Cerebellar nuclear complex (tissue), 1 donor: ENCODE measurements at places on chromosomes 5 and 9.

- no peak for DNase-seq
Measured at GRCh38 chr5:59792983-59793585, 100.4 kb downstream of the PDE4D start.

- no peak for DNase-seq
Measured at GRCh38 chr9:21031091-21031807, at the start of gene HACD4. HACD4 (minus strand) TSS chr9:21031640; CDS start chr9:21031590, 50 bp downstream.

DNA sequence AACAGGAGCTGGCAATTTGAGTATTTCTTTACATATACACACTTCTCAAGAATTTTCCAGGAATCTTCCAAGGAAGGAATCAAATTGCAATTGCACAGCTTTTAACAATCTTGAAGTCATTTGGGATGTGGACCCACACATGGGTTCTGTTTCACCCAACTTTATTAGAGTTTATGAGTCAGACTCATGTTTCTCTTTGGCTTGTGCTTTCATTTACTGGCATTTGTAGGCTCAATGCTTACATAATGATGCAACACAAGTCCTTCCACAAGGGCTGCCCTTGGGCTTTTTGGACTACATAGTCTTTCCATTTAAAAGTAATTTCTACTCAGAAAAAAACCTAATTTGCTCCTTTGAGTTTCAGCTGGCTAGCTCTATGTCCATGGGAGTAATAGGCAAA is 4.6 kb upstream of the CDC37L1 start:
- no peak for DNase-seq

- peak; percentile 52 for DNase-seq
Measured at GRCh38 chr5:173781816-173782670, 106.1 kb upstream of the CPEB4 start.

DNA sequence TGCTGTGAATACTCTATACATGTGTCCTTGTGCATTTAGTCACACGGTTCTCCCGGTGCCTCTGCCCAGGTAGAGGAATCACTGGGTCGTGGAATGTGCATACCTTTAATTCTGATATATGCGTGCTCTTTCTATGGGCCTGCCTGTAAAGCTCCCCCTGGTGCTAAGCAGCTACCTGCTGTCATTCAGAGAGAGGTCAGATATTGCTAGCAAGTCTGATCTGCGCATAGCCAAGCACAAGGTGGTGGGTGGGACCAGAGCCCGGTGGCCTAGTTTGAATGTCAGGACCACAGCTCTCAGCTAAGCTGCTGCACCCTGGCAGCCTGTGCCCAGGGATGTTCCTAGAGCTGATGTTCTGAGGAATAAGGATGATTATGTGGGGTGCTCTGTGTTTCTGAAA is 33.4 kb downstream of the TJP2 start:
- DNase-seq = no peak

GRCh38 chr9:82695704-82696103 is 367.2 kb downstream of the RASEF start:
- no peak for DNase-seq

- no peak for DNase-seq
Measured at GRCh38 chr5:78102500-78102899, 192.0 kb downstream of the AP3B1 start.

DNA sequence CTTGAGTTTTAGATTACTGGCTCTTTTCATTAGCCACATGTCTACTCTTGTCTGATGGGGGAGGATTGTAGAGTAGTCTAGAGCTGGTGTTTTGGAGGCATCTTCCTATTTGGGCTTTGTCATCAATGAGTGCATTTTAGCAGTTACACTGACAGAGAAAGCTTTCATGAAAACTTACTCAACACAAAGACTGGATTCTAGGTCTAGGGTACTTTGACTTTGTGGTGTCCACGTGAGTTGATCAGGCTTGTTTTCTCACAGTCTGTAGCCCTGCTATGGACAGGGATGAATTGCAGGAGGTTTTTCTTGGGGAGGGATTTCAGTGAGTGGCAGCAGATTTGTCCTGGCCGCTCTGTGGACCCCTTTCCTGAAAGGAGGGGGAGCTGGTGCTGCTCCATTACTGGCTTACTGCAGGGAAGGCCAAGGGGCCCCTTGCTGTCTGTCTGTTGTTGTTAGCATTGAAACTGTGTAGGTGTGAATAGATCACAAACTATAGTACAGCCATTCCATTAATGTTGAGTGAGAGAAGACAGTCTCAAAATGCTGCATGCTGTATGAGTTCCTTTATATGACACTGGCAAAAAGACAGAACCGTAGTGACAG is 6.6 kb downstream of the TRIO start:
- no peak for DNase-seq

- no peak for DNase-seq
Measured at GRCh38 chr5:57174128-57174889, 450 bp downstream of the GPBP1 start.

DNA sequence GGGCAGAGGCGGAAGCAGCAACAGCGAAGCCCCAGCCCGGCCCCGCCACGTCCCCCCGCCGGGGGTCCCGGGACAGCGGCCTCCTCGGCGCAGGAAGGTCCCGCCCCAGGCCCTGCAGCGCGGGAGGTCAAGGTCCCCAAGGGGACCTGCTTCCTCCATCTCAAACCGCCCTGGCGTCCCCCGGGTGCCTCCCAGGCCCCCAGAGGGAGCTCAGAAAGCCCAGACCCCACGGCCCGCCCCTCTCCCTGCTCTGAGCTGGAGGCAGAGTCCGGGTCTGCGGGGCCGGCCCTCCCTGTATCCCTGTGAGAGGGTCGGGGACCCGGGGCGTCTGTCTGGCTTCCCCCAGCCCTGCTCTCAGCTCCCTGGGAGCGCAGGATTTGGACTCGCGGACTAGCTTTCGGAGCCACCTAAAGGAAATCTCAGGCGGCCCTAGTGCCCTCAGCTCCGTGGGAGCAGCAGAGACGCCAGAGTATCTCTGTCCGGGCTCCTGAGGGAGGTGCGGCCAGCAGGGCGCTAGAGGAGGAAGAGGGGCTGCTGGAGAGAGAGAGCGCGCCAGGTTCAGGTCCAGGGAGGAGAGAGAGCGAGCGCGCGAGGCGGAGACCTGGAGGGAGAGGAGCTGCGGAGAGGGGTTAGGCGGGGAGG is 30.7 kb downstream of the EXOC3 start:
- DNase-seq = no peak

GRCh38 chr5:137921931-137922330 is 32.7 kb downstream of the PKD2L2 start:
- no peak for DNase-seq

DNA sequence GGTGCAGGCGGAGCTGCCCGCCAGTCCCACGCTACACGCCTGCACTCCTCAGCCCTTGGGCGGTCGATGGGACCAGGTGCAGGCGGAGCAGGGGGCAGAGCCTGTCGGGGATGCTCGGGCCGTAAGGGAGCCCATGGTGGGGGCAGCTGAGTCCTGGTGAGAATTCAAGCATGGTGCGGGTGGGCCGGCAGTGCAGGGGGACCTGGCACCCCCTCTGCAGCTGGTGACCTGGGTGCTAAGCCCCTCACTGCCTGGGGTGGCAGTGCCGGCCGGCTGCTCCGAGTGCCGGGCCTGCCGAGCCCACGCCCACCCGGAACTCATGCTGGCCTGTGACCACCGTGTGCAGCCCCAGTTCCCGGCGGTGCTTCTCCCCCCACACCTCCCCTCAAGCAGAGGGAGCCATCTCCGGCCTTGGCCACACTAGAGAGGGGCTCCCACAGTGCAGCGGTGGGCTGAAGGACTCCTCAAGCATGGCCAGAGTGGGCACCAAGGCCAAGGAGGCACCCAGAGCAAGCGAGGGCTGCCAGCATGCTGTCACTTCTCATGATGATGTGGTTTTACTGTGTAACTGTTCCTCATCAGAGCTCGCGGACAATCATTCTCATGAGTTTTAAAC is 228.9 kb upstream of the CDH9 start:
- no peak for DNase-seq

DNA sequence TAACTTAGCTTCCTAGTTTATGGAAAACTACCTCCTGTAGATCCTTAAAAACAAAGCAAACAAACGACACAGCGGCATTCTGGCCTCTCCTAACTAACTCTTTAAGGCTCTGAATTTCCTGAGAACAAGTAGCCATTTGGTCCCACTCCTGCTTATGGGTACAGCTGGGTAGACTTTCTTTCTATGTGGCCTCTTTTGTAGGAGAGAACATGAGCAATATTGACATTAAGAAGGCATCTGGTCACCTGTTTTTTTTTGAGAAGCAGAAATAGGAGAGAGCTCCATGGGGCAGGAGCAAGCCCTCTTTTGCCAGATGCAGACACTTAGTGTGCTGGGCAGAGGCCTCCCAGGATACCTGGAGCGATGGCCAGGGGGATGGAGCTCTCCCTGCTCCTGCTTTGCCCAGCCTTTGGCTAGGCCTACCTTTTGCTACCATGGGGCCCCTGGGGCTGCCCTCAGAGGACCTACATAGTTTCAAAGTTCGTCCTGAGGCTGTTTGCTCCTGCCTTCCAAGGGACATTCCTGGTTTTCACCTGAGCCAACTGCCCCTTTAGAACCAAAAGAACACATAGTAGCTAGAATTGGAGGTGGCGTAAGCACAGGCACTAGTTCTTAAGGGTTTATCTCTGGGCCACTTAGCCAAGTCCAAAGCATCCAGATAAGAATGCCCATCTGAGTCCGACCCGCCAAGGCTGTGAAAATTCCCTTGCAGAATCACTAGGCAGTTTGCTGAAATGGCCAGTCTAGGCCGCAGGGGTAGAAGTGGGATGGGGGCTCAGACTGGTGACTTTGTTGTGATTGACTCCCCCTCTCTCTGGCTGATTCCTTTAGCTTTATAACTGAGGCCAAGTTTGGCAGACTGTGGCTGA is 2.4 kb upstream of the STC2 start:
- DNase-seq = no peak

DNA sequence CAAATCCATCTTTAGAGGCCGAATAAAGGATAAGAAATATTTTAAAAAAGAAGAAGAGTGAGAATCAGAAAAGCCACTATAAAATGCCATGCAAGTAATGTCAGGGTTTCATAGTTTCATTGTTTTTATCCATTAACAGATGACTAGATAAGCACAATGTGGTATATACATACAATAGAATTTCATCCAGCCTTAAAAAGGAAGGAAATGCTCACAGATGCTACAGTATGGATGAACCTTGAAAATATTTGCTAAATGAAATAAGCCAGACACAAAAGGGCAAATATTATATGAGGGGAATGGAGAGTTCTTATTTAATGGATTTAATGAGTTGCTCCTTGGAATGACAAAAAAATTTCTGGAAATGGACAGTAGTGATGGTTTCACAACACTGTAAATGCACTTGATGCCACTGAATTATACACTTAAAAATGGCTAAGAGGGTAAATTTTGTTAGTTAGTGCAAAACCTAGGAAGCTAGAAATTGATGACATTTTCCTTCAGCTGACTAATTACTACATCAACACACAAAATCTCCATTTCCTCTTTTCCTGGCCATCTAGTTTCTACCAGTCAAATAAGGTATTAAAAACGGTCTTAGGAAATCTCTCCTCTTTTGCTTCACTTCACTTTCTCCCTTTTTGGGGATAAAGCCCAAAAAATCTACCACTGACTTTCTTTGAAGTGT is 86.6 kb downstream of the GNA14 start:
- DNase-seq = no peak

GRCh38 chr5:28807195-28807729 is 1768.9 kb upstream of the CDH9 start:
- no peak for DNase-seq

GRCh38 chr5:80141147-80141671 is 106.1 kb downstream of the THBS4 start:
- DNase-seq = no peak

- DNase-seq = no peak
Measured at GRCh38 chr9:89547000-89547399, 49.1 kb upstream of the SEMA4D start.

DNA sequence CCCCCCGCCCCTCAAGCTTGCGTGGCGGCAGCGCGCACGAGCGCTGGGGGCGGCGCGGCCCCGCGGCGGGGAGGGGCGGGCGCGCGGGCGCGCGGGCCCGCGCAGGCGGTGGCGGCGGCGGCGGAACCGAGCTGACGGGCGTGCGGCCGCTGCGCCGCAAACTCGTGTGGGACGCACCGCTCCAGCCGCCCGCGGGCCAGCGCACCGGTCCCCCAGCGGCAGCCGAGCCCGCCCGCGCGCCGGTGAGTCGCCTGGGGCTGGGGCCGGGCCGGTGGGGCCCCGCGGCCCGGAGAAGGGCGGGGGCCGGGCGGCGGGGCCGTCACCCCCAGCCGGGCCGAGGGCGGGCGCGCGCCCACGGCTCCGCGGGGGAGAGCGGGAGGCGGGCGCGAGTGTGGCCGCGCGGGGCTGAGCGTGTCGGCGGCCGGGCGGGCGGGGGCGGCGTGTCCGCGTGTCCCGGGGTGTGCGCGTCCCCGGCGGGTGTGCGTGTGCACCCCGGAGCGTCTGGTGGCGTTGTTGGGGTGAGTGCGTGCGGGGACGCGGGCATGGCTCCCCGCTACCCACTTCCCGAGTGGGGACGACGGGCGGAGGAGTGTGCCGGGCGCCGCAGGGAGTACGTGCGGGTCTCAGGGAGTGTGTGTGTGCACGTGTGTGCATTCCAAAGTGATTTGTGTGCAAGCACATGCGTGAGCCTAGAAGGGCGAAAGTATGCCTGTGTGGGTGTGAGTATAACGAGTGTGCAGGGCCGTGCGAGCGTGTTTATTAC is at the start of gene NEK6:
Gene NEK6 (plus strand): TSS at position 106 of the 763 bp plus-strand sequence. CDS start 44,016 bp downstream, outside the sequence.
- DNase-seq = no peak

- DNase-seq = no peak
Measured at GRCh38 chr9:91429501-91429900, 5.9 kb upstream of the NFIL3 start.
